Sigmoid colon (tissue), 7 donors: ENCODE measurements at places on chromosomes 3 and 15.

DNA sequence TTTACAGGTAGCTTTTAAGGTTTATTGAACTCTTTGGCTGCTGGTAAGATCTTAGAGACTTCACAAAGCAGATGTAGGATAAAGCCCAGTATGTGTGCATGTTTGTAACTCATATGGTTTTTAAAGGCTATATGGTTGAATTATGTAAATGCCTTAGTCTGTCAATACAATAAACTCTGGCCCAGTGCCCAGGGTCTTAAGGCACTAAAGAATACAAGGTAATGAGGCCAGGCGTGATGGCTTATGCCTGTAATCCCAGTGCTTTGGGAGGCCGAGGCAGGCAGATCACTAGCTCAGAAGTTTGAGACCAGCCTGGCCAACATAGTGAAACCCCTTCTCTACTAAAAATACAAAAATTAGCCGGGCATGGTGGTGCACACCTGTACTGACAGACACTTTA lies 170.3 kb upstream of the CGNL1 start:
- DNase-seq: no peak

DNA sequence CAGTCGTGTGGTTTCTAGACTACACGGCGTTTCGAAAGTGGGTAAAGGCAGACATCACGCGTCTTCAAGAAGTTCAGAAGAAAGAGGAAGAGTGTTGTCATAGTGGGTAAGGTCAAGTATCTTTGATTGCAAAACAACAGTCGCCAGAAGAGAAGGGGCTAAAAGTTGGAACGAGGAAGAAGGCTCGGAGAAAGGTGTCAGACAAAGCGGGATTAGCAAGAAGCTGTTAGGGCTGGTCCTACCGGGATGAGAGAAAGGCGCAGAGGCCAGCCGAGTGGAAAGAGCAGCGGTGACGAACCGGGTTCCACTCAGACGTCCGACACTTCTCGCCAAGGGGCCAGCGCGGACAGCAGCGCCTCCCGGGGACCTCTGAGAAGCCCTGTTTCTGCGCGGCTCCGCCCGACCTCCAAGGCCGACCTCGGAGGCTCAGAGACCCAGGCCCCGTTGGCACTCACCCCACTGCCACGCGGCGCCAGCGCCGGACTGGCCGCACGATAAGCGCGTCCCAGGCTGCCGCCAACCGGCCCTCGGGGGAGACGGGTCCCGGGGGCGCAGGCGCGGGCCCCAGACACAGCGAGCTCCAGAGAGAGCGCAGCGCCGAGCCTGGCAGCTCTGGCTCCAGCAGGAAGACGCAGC lies 436 bp downstream of the ADPGK start:
- DNase-seq: peak; percentile 76

DNA sequence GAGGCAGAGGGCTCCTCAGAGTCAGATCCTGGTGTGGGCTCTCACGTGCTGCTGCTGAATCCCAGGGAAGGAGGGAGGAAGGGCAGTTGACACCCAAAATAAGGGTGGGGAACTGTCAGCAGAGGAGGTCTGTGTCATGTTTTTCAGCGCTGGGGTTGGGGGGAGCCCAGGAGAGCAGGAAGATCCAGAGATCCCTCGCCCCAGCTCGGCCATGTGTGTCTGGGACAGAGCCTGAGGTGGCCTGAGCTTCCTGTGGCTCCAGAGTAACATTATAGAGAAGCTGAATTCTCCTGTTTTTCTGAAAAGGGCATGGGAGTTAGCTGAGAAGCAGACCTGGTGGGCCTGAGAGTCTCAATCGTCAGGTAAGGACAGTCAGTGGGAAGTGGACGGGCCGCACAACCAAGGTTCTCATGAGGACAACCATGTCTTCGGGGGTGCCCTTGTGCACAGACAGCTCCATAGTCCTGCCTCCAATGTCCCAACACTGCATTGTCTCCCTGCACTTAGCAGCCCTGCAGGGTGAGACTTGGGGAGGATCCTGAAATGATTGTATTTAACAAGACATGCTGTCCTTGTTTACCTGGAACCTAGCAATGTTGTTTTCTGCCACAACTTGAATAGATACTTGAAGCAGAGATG lies 18.4 kb downstream of the UMPS start:
- DNase-seq: no peak

DNA sequence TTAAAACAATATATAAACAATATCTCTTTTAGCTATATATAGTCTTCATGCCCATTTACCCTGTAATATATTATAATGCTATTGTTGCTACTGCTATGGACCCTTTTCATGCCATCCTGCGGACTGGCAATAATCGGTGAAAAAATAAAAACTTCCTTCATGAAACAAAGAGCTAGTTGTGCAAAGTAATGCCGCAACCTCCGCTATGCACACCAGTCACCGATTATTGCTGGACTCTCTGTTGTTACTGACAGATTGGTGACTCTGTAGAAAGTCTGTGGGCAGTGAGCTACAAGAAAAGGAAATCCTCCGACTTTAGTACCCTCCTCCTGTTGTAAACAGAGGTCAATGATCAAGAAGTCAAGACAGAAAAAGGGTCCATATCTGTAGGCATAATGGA lies 17.9 kb upstream of the ICE2 start:
- DNase-seq: no peak

- no peak for DNase-seq
Observed at GRCh38 chr15:41292521-41292920, 39.9 kb downstream of the OIP5 start.

DNA sequence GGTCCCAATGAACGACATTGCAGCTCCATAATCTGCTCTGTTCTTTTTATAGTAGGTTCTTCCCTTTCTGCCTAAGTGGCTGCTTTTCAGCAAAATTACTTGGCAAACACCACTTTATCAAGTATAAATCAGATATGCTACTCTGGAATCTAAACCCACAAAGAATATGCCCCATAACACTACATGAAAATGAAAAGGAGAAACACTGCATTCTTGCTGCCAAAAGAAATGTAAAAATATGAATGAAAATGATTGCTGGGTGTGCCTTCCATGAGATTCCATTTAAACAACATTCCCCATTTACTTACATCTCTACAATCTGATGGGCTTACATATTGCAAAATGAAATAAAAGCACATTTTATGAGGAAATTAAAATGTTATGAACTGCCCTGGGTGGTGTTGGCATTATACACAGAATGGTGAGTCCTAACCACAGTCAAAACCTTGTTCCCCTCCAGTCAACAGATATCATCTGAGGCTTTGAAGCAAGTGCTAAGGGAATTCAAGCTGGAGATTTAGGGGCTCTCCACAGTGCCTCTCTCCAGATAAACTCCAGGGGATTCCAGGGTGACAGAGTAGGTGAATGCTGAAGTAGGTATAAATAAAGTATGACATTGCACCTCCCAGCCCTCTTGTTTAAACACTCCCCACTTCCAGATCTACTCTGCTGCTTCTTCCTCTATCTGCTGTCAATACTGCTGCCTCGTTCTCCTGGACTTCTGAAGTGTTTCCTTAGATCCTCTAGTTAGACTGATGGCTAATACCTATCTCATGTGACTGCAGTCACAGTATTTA lies 136.5 kb downstream of the RORA start:
- DNase-seq: no peak

- DNase-seq: no peak
Observed at GRCh38 chr3:174441588-174442301, 417.4 kb upstream of the NAALADL2 start.

DNA sequence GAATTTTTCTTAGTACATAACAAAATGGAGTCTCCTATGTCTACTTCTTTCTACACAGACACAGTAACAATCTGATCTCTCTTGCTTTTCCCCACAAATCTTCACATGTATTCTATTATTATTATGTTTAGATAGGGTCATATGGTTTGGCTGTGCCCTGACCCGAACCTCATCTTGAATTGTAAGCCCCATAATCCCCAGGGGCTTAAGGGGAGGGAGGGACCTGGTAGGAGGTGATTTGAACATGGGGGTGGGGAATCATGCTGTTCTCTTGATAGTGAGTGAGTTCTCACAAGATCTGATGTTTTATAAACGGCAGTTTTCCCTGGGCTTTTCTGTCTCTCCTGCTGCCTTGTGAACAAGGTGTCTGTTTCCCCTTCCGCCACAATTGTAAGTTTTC lies 86.7 kb upstream of the SELENOK start:
- DNase-seq: no peak

DNA sequence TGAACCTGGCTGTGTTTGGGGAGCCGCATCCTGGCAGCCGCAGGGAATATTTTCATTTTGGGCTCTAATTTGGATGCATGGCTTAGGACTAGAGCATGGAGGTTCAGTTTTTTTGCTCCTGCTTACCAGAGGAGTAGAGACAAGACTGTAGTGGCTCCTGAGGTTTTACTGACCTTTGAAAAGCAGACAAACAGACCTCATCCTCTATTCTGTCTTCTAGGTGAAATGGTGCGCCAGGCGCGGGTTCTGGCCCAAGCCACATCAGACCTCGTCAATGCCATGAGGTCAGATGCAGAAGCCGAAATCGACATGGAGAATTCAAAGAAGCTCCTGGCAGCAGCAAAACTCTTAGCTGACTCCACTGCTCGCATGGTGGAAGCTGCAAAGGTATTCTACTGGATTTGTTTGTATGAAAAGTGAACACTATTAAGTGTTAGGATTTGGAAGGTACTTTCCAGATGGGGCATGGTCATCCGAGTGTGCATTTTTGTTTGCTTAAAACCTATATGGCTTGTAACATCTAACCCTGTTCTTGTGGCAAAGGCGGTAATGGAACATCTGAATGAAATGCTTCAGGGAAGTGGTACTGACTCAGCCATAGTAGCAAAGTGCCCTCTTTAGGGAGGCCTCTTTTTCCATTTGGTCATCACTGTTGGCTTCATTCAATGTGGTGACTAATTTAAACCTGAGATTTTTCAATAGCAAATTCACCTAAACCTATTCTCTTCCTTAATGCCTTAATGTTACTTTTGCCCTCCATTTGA lies 330.7 kb upstream of the TPM1 start:
- DNase-seq: no peak

- no peak for DNase-seq
Observed at GRCh38 chr3:46076606-46077005, 49.3 kb upstream of the XCR1 start.

DNA sequence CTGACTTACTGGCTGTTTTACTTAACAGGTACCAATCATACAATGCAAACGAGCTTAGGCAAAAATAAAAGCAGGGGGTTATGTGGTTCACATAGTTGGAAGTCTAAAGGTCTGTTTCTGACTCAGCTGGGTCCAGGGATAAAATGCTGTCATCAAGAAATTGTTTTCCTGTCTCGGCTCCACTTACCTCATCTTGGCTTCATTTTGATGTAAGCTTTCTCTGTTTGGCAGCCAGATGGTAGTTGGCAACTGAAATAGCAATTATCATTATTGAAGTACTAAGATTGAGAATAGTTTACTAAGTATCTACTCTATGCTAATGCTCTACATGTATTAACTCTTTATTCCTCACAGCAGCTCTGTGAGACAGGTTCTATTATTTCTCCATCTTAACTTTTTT lies 36.8 kb upstream of the CNTN3 start:
- DNase-seq: no peak

- DNase-seq: no peak
Observed at GRCh38 chr15:51090753-51091152, 4.0 kb downstream of the TNFAIP8L3 start.

GRCh38 chr15:23998056-23998455 lies 311.0 kb upstream of the NDN start:
- DNase-seq: no peak

GRCh38 chr15:29352402-29352801 lies 82.8 kb upstream of the NSMCE3 start:
- no peak for DNase-seq

GRCh38 chr3:150890831-150891230 lies 14.4 kb downstream of the MINDY4B start:
- DNase-seq: no peak

DNA sequence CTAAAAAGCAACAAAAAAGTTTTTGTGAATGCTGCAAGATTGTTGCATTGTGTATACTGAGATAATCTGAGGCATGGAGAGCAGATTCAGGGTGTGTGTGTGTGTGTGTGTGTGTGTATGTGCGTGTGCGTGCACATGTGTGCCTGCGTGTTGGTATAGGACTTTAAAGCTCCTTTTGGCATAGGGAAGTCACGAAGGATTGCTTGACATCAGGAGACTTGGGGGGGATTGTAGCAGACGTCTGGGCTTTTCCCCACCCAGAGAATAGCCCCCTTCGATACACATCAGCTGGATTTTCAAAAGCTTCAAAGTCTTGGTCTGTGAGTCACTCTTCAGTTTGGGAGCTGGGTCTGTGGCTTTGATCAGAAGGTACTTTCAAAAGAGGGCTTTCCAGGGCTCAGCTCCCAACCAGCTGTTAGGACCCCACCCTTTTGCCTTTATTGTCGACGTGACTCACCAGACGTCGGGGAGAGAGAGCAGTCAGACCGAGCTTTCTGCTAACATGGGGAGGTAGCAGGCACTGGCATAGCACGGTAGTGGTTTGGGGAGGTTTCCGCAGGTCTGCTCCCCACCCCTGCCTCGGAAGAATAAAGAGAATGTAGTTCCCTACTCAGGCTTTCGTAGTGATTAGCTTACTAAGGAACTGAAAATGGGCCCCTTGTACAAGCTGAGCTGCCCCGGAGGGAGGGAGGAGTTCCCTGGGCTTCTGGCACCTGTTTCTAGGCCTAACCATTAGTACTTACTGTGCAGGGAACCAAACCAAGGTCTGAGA lies 4.7 kb downstream of the BHLHE40 start:
- no peak for DNase-seq

DNA sequence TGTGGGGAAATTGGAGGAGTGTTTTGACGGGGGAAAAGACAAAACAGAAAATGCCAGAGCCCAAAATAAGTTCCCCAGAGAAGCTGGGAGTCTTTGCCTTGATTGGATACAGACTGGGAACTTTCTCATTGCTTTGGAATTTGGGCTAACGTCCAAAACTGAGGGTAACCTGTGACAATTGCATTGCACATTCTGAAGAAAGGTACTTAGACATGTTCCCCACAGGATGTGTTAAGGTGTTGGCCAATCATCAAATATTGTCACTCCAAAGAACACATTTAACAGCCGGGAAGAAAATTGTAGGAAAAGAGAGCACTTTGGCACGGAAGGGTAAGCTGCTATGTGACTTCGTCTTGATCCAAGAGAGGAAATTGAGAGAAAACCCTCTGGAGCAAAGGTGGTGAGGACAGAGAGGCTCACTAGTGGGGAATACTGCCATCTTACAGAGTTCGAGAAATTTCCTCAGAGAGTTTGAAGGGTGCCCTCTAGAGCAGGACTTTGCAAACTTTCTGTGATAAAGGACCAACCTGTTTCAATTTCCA lies 619.5 kb upstream of the TBL1XR1 start:
- no peak for DNase-seq

DNA sequence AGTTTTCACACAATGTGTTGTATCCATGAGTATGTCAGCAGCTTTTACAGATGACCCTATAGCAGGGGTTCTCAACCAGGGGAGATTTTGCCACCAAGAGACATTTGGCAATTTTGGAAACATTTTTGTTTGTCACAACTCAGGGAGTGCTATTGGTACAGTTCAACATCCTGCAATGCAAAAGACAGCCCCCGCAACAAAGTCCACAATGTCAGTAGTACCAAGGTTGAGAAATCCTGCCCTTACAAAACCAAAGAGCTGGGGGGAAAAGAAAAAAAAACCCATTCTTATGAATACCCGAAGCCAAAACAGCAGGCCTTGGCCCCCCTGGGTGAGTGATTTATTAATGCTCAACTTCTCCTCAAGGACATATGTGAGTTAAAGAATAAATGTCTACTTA lies 99.1 kb downstream of the LARS2 start:
- no peak for DNase-seq

- peak; percentile 50 for DNase-seq
Observed at GRCh38 chr15:31268911-31269784, 57.5 kb upstream of the KLF13 start.
